Stimulated activated CD4-positive, alpha-beta T cell treated with anti-CD3 and anti-CD28 coated beads, Interleukin-15, amount 100 ng/mL, for 1 hour (primary cell): ENCODE measurements at places on chromosomes 2 and 18.

DNA sequence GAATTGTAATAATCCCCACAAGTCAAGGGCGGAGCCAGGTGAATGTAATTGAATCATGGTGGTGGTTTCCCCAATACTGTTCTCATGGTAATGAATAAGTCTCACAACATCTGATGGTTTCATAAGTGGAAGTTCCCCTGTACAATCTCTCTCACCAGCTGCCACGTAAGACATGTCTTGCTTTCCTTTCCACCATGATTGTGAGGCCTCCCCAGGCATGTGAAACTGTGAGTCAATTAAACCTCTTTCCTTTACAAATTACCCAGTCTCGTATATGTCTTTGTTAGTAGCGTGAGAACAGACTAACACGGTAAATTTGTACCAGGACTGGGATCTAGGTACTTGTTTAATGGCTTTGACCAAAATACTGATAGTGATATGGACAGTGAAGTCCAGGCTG lies 744.3 kb upstream of the REG3G start:
- DNase-seq = no peak

GRCh38 chr2:208183526-208183925 lies 6.3 kb downstream of the C2orf80 start:
- no peak for DNase-seq

- DNase-seq = no peak
Observed at GRCh38 chr2:46990231-46990588, 74.6 kb upstream of the MCFD2 start.

DNA sequence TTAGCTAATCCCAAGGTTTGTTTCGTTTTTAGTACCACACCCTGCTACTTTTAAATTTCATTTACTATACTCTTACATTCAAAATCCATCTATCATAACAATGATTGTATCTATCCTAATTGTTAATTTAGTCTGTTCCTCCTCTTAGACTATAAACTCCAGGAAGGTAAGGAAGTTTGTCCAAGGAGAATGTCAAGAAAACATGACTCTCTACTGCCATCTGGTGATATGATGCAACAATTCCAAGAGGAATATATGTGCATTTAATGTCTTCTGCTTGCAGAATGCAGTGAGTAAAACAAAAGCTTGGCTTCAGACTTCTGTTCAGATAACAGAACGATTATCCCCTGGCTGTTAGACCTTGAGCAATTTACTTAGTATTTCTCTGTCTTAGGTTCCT lies 1267.1 kb downstream of the LRP1B start:
- no peak for DNase-seq

- no peak for DNase-seq
Observed at GRCh38 chr2:121130301-121130850, 154.6 kb downstream of the TFCP2L1 start.
